ENCODE measurements at places on chromosomes 5 and 9.

DNA sequence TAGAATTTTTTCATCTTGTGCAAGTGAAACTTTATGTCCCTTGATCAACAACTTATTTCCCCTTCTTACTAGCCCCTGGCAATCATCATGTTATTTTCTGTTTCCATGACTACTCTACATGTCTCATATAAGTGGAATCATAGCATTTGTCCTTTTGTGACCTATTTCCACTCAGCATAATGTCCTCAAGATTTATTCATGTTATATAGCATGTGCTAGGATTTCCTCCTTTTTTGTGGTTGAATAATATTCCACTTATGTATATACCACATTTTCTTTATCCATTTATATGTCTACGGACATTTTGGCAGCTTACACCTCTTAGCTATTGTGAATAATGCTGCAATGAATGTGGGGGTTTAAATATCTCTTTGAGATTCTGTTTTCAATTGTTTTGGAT lies 21.0 kb downstream of the FSD1L start:
- DNase-seq: no peak

DNA sequence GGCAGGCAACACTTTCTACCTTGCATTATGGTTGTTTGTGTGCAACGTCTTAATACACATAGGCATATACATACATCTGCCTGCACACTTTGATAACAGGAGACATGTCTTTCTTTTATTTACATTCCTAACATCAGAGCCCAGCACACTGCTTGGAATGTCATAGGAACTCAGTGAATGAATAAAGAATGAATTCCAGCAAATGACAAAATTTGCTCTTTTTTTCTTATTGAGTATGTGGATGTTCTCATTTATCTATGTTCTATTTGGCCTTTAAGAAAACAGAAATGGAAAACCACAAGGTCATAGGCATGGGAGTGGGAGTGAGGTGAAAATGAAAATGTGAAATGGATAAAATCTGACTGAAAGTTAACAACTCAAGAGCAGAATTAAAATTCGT lies 36.3 kb upstream of the PALM2AKAP2 start:
- DNase-seq: no peak

- DNase-seq: no peak
Measured at GRCh38 chr5:171861381-171861780, 75.8 kb downstream of the SMIM23 start.

DNA sequence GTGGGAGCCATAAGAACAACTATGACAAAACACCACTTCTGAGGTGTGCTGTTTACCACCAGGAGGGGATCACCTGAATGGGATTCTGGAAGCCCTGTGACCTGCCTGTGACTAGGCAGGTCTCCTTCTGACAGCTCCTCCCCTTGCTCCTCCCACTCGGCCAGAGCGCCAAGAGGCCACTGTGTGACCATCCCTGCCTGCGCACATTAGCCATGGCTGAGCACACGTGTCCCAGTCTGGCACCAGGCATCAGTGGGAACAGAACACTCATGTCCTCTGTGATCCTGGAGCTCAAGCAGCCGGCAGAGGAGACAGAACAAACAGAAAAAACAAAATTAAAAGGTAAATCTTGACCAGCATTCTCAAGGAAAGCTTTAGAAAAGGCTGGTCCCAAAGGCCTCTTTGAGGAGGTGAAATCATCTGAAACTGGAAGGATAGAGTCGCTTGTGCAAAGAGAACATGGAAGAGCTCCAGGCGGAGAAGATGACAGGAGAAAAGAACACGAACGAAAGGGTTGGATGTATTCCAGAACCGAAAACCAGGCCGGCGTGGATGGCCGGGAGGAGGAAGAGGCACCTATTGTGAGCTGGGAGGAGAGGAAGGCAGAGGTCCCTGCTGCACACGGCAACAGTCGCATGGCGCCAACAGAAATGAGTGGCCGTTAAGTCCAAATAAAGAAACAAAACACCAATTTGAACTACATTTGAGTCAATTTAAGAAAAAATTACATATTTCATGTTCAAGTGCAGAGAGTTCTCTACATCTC lies 5.1 kb downstream of the MED10 start:
- no peak for DNase-seq

- DNase-seq: no peak
Measured at GRCh38 chr5:2657151-2657550, 94.3 kb downstream of the IRX2 start.

- DNase-seq: no peak
Measured at GRCh38 chr5:79151942-79152671, 40.5 kb downstream of the BHMT start.

GRCh38 chr9:115943431-115944165 lies 210.0 kb upstream of the PAPPA start:
- no peak for DNase-seq

- DNase-seq: no peak
Measured at GRCh38 chr9:106707291-106707690, 155.7 kb upstream of the ZNF462 start.

DNA sequence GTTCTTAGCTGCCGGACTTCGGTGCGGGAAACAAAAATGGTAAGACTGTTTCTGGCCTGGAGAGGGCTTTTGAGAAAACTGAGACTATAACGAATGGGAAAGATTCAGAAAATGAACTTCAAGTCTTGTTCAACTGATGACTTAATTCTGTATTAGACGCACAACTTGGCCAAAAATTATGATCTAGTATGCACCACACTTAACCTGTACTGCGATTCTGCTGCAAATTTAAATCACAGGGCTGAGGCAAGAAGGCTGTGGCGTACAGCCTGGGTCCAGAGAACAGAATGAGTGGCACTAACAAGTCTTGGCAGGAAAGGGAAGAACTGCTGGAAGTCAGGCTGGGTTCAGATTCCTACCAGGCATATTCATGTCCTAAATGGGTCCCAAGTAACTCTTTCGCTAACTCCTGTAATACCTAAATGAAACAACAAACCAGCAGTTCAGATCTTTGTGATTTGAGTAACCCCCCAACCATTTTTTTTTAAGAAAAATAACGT lies 781 bp upstream of the COL23A1 start:
- no peak for DNase-seq

DNA sequence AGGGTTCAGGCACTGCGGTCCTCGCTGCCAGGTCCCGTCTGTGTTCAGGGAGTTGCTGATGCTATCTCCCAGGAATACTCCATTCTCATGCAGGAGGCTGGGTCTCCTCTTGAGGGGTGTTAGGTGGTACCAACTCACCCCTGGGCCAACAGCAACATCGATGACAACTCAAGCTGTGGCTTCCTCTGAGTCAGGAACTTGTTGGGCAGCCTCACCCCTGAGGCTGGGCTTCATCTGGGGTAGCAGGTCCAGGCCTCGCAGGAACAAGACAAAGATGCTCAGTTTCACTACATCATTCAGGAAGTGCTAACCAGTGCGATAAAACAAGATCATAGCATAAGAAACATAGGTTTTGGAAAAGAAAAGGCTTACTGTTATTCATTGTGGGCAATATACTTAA lies 125.9 kb downstream of the SYK start:
- no peak for DNase-seq

DNA sequence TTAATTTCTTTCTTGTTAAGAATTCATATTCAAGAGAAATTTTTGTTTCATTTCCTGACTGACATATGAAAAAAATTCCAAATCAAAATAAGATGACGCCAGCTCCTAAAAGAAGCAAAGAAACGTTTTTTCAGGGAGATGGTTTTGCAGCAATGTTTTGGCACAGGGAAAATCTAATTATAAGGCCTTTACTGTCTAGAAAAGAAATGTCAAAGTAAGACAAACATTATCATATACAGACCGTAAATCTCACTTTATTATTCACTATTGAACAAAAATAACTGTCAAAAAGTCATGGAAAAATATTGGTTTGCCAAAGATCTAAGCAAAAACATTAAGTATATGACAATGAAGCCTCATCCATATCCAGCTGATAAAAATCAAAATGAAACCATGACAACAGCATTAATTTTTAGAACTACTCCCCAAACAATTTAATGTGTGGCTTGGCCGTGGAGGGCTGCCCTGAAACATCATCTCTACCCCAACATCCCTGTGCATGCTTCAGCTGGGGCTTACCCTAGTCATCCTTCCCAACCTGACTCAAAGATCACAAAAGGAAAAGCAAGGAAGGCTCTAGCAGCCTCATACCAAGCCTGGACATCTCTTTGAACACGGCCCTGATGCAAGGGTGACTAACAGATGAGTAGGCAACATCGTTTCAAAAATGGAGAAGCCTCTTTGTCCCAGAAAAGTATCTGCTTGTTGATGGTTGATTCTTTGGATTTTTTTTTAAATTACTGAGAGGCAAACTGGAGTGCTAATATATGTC lies 95.6 kb downstream of the ARSB start:
- DNase-seq: no peak

DNA sequence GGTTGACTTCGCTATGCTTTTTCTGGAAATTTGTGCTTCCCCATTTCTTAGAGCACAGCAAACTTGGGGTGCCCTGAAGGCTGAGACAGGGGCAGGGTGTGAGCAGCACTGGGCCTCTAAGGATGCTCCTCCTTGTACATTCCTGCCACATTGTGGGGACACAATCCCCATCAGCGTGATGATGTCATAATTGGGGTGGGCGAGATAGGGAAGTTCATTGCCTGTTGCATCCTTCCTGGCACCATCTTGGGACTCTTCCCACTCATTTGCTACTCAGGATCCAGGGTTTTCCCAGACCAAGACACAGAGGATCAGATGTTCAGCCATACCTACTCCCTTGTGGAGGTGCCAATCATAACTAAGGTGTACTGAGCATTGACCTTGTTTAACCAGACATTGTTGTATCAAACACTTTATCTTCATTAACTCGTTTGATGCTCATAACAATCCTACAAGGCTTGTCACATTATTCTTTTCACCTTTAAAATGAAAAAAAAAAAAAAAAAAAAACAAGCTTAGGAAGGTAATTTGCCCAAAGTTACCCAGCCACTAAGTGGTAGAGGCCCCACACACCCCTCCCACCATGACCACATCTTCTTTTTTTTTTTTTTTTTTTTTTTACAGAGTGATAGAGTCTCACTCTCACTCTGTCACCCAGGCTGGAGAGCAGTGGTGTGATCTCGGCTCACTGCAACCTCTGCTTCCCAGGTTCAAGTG lies 87.6 kb downstream of the UGCG start:
- DNase-seq: no peak

- DNase-seq: no peak
Measured at GRCh38 chr9:105275938-105276337, 31.5 kb downstream of the SLC44A1 start.
